AG08396 (cell line): ENCODE measurements at places on chromosomes 1 and 21.

DNA sequence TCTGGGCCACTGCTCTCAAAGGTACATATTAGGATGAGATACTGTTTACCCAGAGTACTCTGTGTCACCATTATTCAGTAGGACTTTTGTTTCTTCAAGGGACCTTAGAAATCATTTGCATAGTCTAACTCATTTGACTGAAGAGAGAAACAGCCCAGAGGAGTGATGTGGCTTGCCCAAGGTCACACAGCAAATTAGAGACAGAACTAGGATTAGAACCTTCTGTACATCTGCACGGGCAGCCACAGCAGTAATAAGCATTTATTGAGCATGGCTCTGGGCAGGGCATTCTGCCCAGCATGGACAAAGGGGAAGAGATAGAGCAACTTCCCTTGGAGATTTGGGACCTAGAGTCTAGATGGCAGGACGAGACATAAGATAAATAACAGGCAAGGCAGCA, 5.7 kb upstream of the NHLH1 start:
- no peak for DNase-seq

GRCh38 chr1:7299329-7299799, 471.7 kb upstream of the VAMP3 start:
- peak; percentile 83 for DNase-seq

- DNase-seq, result no peak
These were observed 107.3 kb downstream of the DUSP10 start for GRCh38 chr1:221634606-221635005.

- no peak for DNase-seq
These were observed 12.7 kb upstream of the TAS1R2 start for GRCh38 chr1:18872071-18872611.

DNA sequence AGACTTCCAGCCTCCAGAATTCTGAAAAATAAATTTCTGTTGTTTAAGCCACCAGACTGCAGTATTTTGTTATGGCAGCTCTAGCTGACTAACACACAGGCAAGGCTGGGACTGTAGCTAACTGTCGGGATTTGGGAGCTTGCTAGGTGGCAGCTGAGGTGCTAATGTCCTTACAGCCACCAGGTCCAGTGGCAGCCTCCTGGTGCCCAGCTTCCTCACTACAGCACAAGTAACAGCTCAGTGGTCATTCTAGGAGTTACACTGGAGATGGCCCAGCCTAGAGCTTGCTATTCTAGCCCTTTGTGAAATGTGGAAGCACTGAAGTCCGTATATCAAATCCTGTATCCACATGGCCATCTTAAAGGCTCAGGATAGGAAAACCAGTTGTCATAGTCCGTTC, 4.3 kb upstream of the C1orf115 start:
- no peak for DNase-seq

DNA sequence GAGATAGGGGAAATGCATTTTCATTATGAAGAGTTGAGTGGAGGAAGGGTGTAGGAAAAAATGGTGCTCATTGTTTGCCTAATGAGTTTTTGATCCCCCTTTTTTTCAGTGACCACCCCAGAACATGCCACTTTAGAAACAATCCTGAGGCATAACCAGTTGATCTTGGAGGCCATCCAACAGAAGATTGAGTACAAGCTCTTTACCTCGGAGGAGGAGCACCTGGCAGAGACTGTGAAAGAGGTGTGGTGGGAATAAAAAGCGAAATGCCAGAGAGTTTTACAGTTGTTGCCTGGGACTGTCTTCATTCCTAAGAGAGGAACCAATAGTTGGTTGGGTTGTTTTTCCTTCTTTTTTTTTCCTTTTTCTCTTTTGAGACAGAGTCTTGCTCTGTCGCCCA, 54.3 kb upstream of the EPHA8 start:
- no peak for DNase-seq

- no peak for DNase-seq
These were observed 445.8 kb upstream of the VAMP3 start for GRCh38 chr1:7325254-7325653.

DNA sequence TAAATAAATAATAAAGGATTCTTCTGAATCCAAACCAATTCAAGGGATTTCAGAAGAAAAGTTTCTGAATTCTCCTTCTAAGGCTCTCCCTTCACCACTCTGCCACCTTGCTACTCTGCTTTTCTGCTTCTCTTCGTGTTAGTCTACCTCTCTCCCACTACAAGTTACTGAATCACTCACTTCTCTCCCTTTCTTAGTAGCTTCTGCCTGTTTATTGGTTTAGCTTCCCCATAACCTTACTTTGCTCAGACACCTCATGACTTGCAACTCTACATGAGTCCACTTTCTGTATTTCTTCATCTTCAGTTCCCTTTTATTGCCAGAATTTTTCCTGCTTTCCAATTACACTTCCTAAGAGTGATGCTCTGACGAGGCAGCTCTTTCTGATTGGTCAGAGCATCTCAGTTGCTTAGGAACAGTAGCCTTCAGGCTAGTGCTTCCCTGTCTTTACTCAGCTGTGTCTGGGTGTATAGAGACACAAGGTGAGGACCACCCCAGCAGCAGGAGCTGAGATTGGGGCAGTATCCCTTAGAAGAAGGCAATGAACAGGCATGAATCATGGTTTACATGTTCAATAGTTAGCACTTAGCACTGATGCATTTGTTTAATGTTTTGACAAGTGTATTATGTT, 144.6 kb downstream of the SLC30A10 start:
- DNase-seq, result no peak

DNA sequence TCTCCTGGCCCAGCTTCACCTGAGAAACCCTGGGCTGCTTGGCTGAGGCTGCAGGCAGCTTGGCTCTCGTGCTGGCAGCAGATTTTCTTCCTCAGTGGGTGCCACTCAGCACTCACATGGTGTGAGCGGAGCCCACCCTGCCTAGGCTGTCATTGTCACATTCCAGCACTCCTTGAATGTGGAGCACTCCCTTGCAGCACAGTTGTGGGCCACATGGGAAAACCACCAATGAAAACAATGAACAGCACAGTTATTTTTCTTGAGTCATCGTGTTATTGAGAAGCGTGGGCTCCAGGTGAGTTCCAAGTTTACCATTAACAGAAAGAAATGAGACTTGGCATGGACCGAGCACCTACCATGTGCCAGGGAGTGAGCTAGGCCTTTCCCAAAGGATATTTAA, 27.2 kb upstream of the TRIM67 start:
- no peak for DNase-seq

GRCh38 chr1:36307601-36308330, 1.6 kb downstream of the SH3D21 start:
- DNase-seq, result no peak

- no peak for DNase-seq
These were observed 7.5 kb upstream of the GOLT1A start for GRCh38 chr1:204221271-204221670.

- DNase-seq, result peak; percentile 88
These were observed 756 bp downstream of the PHGDH start for GRCh38 chr1:119712342-119713038.

- DNase-seq, result no peak
These were observed 144.6 kb downstream of the NFIA start for GRCh38 chr1:61226791-61227567.

- peak; percentile 17 for DNase-seq
These were observed 44.1 kb upstream of the GLIS1 start for GRCh38 chr1:53783056-53783455.

DNA sequence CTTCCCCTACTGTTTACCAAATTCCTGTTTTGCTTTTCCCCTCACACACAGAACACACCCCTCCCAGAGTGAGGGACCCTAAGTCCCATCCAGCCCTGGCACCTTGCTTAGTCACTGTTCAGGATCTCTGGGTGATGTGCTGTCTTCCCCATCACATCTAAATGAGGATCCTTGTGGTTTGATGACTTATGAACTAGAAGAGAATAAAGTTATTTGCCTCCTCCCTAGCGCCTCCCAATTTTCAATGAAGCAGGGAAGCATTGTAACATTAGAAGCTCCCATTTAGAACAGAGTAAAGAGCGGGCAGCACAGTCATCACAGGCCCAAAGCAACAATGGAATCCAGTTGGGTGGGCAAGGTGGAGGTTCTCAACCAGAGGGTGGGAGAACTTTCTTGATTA, 27.0 kb downstream of the DISC1 start:
- no peak for DNase-seq

DNA sequence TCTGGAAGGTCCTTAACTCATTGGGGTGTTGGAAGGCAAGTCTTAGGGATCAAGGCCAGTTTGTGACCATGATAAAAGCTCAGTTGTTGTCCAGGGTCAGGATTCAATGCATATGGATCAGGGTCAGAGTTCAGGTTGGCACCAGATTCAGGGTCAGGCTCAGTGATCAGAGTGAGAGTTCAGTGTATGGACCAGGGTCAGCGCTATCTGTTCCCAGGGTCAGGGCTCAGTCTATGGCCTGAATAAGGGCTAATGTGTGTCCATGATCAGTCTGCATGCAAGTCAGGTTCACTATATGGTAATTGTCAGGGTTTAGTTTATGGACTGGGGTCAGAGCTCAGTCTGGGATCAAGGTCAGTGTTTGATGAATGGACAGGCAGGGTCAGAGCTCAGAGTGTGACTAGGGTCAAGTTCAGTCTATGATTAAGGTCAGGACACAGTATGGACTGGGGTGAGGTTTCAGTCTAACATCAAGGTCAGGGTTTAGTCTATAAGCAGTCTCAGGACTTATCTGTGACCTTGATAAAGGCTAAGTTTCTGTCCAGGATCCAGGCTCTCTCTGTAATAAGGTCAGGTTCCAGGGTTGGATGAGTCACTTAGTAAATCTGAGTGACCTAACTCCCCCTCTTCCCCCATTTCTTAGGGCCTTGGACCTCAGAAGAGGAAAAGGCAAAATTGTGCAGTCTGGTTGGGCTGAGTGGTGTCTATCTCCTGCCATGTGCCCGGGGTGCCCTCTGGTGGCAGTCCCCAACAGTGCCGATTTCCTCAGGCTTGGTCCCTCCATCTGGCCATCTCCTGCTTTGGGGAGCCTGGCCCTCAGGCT, 23.8 kb downstream of the KNCN start:
- DNase-seq, result peak; percentile 89

DNA sequence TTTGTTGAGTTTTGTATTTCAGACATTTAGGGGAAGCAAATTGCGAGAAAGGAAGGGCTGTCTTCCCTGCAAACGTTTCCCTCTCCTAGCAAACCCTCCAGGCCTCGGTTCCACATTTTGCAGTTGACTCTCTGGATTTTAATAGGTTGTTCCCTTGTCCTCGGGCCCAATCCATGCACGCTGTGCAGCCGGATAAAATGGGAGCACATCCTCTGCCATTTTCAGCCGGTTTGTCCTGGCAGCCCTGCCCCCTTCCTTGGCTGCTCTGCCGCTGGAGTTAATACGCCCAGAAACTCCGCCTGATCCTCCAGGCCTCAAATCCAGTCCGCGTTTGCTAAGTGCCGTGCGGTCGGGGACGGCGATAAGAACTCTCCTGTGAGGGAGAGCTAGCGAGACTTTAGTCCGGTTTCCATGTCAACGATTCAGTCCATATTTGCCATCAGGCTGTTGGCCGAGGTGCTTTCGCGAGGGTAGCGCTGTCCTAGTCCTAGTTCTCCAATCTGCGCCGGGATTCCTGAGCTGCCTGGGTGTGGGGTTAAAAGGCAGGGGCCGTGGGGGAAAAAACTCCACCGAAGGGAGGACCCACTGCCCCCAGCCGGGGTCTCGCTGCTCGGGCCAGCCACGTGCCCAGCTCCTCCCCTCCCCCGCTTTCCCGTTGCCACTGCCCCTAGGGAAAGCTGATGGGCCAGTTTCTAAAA, 2.9 kb upstream of the ARID1A start:
- DNase-seq, result peak; percentile 90

- DNase-seq, result no peak
These were observed 593.1 kb upstream of the PLXNA2 start for GRCh38 chr1:208837242-208837641.

DNA sequence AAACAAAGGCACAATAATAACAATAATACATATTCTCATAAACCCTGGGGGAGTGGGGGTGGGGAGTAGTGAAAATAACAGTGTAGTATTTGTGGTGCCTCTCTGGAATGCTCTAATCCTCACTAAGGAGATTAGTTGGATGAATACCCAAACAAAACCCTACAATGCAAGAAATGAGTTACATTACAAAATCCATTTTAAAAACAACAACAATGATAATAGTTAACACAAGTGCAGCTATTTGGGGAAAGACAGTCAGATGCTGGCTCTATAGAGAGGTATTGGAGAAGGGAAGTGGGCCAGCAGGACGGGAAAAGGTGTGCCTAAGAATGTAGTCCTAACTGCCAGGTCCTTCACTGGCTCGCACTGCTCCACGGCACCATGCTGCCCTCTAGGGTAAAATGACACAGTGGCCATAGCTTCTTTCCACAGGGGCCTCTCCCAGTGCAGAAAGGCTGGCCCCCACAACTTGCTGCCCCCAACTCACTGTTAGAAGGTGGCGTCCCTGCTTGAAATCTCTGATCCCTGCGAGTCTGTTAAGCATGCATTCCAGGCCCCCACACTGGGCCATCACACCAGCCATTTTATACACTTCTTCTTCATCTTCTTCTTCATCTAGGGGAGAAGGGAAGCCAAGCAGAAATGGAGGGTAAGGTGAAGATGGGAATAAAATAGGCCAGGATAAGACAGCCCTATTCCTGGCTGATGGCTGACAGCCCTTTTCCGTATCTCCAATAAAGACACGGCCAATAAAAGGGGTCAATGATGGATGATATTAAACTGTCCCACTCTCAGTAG, 113.8 kb downstream of the UBR4 start:
- peak; percentile 43 for DNase-seq

DNA sequence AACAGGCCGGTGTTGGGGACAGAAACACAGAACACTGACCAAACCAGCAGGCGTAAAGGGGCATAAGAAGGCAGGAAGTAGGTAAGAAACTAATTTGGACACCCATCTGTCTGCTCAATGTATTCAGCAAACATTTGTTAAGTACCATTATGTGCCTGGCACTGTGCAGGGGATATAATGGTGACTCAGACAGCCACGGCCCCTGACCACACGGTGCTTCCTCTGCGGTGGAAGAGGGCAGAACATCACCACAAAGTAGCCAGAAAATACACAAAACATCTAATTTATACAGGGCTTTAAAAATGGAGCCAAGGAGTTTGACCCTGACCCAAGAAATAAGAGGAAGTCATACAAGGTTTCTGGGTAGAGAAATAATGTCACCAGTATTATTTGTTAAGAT, 12.9 kb downstream of the DNAJC11 start:
- no peak for DNase-seq

- DNase-seq, result peak; percentile 63
These were observed 2.1 kb downstream of the VCAM1 start for GRCh38 chr1:100721526-100722207.

GRCh38 chr1:93969887-93970286, 60.7 kb upstream of the GCLM start:
- DNase-seq, result no peak

- DNase-seq, result no peak
These were observed 16.9 kb downstream of the SLC45A3 start for GRCh38 chr1:205663286-205663936.

DNA sequence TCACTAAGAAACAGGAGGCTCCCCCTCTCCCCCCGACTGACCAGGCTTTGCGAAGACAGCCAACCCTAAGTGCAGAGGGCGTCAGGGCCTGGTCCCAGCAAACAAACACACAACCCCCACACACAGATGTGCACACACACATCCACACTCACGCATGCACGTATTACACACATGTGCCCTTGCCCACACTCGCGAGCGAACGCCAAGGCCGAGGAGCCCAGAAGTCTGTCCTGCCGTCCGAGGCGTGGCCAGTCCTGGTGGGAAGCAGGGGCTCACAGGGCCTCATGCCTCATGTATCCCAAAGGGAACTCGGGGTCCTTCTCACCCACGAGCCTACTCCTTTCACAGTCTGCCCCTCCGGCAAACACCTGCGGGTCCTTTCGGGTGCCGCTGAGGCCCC, 2.0 kb downstream of the SDF4 start:
- no peak for DNase-seq
